ENCODE measurements at places on chromosomes 4 and X.

DNA sequence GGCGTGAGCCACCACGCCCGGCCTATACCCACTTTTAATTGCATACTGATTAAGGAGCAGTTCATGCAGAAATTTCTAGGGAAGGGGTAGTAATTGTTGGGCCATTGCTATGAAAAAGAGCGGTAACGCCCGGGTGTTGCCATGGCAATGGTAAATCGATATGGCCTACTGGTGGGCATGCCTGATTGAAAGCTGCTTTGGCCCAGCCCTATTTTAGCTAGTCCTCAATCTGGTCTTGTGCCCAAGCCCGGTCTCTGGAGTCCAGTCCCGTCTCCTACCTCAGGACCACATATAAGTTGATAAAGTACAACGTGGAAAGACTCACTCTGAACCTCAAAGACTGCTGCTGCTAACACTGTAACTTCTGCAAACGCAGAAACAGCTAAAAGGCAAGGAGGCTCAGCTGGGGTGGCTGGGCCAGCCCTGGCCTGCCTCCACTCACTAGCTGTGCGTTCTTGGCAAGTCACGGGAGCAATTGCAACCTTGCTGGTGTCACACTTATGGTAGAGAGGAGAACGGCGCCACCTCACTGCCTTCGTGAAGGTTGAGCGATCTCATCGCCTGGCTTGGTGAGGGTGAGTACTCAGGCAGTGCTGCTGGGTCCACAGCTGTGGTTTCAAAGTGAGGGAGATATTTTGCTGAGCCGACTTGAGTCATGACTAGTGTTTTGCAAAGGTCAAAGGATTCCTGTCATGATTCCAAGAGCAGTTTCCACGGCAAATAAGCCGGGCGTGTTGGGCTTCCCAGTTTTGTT is 57.0 kb upstream of the GRPEL1 start:
- peak; percentile 85 for DNase-seq

- DNase-seq: no peak
Measured at GRCh38 chrX:15334561-15334960, 762 bp downstream of the PIGA start.

DNA sequence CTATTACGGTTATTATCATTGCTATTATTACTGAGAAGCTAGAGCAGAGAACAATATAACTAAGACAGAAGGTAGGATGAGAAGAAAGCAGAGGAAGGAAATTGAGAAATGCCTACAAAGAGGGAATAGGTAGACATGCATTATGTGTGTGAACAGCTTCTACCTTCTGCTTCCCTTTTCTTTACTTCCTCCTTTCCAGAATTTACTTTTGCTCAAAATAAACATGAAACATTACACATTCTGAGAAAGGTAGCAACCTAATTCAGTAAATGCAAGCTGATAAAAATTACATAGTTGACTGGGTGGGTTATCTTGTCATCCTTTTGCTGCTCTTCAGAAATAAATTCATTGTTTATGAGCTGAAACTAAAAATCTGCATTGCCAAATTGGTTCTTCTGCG is 54.6 kb downstream of the AMOT start:
- DNase-seq: no peak

- no peak for DNase-seq
Measured at GRCh38 chr4:54645830-54646229, 11.9 kb upstream of the KIT start.

GRCh38 chr4:175062183-175062592 is 144.0 kb downstream of the ADAM29 start:
- DNase-seq: no peak

GRCh38 chrX:132676102-132676501 is 187.3 kb upstream of the MBNL3 start:
- no peak for DNase-seq

DNA sequence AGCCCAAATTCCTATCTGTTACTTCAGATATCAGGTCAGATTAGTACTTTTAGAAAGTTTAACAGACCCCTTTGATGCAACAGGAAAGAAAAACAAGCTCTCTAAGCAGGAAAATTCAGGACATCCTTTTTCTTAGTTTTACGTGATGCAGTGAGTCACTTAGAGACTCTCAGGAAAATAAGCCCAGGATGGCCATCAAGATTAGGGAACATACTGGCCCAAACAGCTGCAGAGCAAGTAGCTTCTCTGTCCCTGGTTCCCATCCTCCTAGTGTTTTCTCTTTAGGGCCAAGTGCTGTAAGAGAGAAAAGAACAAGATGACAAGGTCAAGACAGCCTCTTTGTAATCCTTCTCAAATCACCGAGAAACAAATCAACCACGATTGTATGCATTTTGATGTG is 219.1 kb downstream of the ZNF674 start:
- no peak for DNase-seq

GRCh38 chrX:63250253-63250868 is 100.8 kb downstream of the SPIN4 start:
- peak; percentile 25 for DNase-seq

DNA sequence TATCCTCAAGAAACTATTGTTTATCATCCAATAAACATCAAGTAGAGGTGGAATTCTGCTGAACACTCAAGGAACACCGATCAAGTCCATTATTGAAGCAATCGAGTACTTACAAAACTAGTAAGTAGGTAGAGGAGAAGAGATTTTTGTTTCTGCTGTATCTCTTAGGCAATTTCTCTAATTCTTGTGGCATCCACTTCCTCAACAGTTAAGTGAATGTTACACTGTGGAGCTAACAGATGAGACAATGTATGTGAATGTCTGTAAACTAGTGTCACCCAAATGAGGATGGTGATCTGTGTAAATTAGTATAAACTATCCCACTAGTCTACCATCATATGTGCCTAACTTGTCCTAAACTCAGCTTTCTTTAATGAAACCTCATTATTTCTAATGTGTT is 261.6 kb downstream of the ARHGAP24 start:
- no peak for DNase-seq

- peak; percentile 27 for DNase-seq
Measured at GRCh38 chrX:26032111-26032912, 105.8 kb upstream of the MAGEB18 start.

DNA sequence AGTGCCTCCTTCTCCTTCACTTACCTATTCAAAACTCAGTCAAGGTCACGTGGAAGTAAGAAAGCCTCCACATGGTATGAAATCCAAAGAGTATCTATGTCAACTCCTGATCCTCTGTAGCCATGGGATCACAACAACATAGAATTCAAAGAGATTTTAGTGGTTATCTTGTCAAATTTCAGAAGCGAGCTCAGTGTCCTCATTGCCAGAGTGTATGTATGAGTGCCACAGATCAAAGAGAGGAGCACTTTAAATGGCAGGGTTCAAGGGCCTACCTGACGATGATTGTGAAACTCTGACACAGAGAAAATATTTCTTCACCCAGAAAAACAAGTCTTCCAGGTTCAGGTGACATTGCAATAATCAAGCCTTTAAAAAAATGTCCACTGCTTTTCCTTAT is 1.2 kb upstream of the ACE2 start:
- no peak for DNase-seq

- DNase-seq: no peak
Measured at GRCh38 chr4:81963015-81963762, 410.6 kb downstream of the HNRNPD start.

GRCh38 chr4:21888195-21888976 is 60.2 kb downstream of the KCNIP4 start:
- no peak for DNase-seq
